ENCODE measurements at places on chromosomes 3 and 15.

DNA sequence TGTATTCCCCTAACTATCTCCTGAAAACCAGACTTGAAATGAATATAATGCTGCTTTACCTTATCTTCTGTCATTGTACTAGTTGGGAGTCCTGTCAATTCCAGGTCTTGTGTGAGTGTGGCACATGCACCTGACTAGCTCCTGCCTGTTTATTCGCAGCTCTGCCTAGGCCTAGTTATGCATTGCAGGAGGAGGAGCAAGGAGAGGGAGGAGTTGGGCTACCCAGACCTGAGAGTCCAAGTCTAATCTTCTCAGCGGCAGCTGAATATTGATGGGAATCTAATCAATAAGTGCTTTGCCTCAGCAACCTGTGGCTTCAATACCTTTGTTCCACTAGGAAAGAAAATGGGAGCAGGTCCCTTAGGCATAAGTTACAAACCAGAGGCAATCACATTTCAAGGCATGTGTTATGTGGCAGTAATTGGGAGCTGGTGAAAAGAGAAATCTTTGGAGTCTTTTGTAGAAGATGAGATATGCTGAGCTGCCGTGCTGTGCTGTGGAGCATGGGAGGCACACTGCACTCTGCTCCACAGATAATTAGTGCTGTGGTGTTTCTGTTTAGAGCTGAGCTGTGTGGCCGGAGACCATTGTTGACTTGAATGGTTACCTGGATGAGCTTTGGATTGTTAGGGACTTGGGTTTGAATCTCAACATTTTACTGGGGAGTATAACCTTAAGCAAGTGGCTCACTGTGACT is at the start of gene SLC2A2:
SLC2A2 (minus strand) TSS at position 124 of the 697 bp plus-strand sequence; CDS start at position 74, 50 bp downstream.
- DNase-seq = no peak

DNA sequence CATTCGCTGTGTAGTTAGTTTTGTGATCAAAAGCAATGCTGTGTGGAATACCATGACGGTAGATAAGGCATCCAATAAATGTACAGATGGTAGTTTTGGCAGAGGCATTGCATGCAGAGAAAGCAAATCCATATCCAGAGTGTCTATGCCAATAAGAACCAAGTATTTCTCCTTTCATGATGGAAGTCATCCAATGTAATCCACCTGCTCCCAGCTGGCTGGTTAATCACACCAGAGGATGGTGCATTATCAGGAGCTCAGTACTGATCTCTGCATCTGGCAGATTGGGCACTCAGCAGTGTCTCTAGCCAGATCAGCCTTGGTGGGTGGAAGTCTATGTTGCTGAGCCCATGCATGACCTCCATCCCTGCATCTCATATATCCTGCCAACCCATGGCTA is 677.7 kb upstream of the NECTIN3 start:
- DNase-seq = no peak

GRCh38 chr3:10391391-10391790 is 70.5 kb upstream of the SEC13 start:
- DNase-seq = no peak

- no peak for DNase-seq
Measured at GRCh38 chr3:178480795-178481194, 55.4 kb upstream of the KCNMB2 start.

- no peak for DNase-seq
Measured at GRCh38 chr3:185555101-185555501, 2.7 kb upstream of the LIPH start.

DNA sequence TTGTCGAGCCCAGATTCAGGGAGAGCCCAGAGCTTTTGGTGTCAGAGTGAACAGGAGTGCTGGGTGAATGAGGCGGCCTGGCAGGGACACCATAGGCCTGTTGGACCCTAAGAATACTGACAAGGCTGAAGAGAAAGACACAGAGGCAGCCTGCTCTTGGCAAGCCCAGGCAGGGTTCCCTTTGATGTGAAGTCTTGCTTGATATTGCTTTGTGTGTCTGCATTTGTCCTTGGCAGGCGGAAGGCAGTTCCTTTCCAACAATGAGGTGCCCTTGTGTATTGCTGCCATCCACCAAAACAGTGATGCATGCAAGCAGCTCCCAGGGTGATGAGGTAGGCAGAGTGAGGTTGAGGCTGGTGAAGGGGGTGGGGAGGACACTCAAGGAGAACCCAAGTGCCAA is 152.7 kb upstream of the TSC22D2 start:
- no peak for DNase-seq

DNA sequence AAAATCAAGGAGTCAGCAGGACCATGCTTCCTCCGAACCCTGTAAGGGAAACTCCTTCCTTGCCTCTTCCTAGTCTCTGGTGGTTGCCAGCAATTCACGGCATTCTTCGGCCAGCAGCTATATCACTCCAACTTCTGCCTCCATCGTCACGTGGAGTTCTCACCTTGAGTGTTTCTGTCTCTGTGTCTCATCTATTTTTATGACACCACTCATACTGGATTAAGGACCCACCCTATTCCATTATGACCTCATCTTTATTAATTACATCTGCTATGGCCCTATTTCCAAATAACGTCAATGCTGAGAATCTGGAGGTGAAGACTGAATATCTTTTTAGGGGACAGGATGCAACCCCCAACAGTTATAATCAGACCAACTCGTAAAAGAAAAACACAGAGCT is 21.8 kb upstream of the HES1 start:
- no peak for DNase-seq

DNA sequence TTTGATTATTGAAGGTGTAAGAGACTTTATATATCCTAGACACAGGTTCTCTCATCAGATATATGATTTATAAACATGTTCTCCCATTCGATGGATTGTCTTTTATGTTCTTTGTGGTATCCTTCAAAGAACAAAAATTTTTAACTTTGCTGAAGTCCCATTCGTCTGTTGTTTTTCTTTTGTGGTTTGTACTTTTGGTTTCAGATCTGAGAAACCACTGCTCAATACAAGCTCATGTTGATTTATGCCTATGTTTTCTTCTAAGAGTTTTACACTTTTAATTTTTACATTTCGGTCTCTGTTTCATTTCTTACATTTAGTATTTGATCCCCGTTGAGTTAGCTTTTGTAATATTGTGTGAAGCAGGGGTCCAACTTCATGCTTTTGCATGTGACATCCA is 103.3 kb upstream of the SPRED1 start:
- no peak for DNase-seq

- DNase-seq = no peak
Measured at GRCh38 chr3:126110431-126111125, 26.7 kb upstream of the SLC41A3 start.

DNA sequence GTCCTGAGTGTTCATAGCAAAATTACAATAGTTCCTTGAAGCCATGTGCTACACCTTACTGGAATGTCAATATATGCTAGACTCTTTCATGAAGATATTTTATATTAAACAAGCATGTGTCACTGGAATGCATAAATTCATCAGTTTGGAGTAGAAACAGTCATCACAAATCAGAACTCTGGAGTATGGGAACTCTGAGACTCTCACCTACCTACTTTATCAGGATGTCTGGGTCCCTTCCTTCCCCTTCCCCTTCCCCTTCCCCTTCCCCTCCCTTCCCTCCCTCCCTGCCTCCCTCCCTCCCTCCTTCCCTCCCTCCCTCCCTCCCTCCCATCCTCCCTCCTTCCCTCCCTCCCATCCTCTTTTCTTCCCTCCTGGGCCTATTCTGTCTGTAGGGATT is 144.7 kb upstream of the PEX5L start:
- DNase-seq = no peak

DNA sequence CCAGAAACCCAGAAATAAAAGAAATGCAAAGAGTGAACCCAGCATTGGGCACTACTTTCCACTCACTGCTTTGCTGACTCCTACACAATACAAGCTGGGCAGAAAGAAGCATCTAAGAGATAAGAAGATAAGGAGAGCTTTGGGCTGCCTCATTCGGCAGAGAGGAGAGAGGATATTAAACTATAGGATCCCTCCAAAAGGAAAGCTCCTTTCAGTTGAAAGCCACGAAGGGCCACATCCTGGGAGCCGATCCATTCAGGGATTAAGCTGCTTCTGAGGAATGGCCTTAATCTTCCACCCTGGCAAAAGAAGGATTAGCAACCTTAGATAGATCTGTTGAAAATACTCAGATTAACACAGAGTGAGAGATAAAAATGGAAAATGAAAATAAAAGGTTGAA is 274.9 kb upstream of the PPP2R3A start:
- no peak for DNase-seq
